ENCODE measurements at places on chromosomes 16 and 17.

- DNase-seq = no peak
Measured at GRCh38 chr16:51987519-51987918, 559.4 kb downstream of the TOX3 start.

DNA sequence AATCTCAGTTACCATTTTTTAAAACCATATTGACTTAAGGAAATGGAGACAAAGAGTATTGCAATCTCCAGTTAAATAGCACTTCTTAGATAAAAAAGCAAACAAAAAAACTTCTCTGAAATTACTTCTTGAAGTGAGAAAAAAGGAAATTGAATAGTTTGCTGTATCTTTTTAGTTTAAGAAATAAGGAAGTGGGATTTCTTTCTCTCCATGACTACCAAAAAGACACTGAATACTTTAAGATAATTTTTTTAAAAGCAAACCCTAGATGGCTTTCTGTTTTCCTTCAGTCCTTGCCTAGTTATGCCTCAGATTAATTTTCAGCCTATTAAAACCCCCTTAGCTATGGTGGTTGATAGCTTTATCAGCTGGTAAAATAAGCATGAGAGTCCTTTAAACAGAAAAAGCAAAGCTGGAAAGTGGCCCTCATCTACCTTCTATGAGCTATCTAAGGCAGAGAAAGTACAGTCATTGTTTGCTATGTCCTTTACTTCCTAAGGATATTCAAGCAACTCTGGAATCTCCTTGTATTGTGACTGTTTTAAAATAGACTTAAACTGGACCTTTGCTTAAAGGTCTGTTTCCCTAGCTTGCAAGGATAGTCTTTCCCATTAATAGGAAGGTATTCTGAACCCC lies 28.6 kb downstream of the TPPP3 start:
- no peak for DNase-seq

DNA sequence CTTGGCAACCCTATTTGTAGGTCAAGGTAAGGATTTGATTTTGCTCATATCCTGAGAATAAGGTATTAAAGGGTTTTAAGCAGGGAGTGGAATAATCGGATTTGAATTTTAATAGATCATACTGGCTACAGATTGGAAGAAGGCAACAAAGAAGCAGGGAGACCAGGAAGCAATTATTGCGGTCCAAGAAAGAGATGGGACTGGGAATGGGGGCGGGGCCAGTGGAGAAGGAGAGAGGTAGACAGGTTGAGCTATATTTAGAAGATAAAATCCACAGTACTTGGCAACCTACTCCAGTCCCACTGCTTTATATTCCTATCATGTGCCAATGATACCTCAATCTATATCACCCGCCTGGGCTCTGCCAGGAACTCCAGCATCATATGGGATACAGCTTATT lies 5.8 kb upstream of the NOL11 start:
- no peak for DNase-seq

DNA sequence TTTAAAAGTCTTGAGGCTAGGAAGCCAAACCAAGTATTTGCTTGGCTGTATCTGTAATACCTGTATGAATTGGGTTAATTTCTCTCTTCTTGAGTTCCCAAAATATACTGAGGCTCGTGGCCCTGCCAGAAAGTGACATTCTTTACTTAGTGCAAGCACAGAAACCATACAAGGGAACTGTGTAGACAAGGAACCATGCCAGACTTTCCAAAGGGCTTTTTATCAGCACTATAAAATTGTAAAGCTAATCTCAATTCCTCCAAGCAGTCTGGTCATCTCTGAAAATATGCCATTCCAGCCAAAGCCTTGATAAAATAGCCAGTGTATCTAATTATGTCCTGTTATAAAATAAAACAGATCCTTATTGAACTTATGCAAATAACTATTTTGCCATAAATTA lies 7.2 kb upstream of the CRYM start:
- no peak for DNase-seq

DNA sequence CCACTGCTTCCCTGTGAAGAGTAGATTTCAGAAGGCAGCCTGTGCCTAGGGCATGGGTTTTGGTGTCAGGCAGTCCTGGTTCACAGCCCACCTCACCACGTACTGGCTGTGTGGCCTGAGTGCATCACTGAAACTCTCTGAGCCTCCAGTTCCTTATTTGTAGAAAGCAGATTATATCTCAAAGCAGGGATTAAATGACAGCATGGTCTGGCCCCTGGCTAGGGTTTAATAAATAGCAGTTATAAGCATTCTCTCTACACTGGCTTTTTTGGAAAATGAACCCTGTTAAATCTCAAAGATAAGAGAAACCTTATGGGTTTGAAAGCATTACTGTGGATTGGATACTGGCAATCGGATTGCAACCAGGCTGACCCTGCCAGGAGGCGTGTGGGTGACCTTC lies 2.9 kb upstream of the MT1M start:
- DNase-seq = no peak

DNA sequence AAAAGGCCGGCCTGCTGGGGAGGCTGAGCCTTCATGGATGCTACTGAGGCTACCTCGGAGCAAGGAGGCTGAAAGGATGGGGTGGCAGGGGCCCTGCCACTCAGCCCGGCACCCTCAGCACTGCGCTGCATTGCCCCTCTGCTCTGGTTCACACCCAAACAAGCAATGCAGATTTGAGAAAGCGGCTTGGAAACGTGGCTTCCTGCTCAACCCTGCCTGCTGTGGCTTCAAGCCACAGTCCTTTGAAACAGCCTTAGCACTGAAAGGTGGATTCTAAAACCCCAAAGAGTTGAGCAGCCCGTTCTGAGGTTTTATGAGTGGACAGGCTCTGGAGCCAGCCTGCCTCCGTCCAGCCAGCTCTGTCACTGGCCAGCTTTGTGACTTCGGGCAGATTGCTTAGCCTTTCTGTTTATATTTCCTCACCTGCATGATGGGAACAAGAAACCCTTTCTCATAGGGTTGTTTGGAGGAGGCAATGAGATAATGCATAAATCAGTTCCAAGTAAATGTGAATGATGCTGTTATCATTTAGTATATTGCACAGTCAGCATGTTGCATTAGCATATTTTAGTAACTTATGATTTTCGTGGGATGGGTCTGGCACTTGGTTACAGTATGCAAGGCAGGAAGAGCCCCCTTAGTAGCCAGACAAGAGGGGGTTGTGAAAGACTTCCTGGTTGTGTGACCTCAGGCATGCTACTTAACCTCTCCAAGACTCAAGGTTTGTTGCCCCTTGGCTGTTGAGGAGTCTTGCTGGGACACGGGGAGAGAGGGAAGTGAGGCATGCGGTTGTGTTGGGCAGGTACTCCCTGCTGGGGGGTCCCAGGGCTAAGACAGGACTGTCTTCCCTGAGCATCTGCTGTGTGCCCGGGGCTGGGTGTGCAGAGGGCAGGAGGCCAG lies 23.6 kb downstream of the CRISPLD2 start:
- DNase-seq = no peak

DNA sequence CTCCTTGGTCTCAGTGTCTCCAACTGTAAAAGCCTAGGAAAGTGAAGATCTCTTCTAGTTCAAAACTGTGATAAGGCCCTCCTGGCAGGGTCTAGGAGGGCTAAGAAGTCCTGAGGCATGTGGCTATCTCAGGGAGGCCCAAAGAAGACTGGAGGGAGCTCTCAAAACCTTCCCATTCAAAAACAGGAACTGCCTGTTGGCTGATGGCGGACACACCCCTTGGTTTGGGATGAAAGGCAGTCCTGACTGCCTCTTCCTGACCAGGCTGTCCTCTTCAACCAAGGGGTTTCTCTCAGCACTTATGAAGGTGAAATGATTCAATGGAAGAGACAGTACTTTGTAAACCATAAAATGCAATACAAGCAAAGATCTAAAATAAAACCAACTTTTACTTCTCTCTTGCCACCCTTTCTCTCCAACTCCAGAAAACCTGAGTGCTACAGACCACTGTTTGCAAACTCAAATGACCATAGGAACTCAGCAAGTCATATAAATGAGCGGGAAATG lies 4.7 kb downstream of the ZNF764 start:
- no peak for DNase-seq

DNA sequence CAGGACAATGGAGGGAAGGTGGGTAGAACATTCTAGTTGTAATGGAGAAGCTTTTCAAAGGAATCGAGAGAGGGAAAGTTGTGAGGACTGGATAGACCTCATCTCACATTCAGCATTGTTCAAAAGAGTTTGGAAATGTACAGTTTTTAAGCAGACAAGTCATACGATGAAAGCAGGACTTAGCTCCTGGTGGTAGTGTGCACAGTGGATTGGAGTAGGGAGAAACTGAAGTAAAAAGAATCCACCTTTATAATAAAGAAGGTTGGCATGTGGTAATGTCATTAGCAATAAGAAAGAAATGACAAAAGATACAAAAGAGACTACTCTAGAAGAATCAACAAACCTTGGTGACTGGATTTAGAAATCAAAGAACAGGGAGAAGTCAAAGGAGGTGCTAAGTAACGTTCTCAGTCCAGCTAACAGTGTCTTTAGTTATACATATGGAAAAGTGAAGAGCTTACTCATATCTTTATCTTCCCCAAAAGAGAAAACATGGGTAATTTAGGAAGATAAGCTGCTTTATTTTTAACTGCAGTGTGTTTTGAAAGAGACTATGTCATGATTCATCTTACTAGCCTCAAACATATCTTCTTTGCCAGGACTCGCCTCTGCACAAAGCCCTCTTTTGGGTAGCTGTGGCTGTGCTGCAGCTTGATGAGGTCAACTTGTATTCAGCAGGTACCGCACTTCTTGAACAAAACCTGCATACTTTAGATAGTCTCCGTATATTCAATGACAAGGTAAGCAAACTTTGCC lies 18.7 kb upstream of the EVI2A start:
- no peak for DNase-seq

DNA sequence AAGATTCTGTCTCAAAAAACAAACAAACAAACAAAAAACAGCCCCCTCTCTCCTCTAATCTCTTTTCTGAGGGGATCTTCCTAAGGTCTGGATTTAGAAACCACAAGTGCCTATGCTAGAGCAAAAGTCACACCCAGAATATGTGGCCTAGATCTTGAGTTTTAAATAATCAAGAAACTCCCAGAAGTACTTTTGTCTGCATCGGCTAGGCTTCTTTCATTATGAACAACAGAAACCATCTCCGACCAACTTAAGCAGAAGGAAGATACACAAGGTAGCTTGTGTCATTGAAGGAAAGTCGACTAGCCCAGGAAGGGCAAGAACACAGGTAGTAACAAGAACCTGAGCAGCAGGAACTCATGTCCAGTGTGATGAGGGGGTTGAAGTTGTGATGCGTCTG lies 73.9 kb upstream of the KIFC3 start:
- DNase-seq = no peak

GRCh38 chr16:71230122-71230845 lies at the start of gene HYDIN:
Gene HYDIN, minus strand, starts transcription at chr16:71230722. Its CDS starts 43,827 bp downstream, at chr16:71186895.
- no peak for DNase-seq

DNA sequence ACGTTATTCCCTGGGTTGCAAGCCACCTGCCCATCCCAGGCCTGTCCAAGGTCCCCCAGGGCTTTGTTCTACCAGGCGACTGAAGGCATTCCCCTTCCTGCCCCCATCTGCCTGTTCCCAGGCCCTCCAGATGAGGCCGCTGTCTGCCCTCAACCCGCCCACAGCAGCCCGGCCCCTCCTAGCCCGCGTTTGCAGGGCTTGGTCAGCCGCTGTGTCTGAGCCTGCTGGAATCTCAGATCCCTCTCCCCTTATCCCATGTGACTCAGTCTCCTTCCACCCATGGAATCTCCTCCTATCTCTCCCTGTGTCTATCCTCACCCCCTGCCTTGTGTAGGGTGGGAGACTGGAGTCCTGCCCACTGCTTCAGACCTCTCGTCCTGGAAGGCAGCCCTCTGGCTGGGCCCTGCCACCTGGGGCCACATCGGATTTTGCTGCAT lies 186.0 kb upstream of the TNRC6C start:
- DNase-seq = peak; percentile 45

- no peak for DNase-seq
Measured at GRCh38 chr17:13563866-13564265, 37.9 kb downstream of the HS3ST3A1 start.

GRCh38 chr17:34726536-34727384 lies 147.4 kb downstream of the TMEM132E start:
- DNase-seq = no peak

DNA sequence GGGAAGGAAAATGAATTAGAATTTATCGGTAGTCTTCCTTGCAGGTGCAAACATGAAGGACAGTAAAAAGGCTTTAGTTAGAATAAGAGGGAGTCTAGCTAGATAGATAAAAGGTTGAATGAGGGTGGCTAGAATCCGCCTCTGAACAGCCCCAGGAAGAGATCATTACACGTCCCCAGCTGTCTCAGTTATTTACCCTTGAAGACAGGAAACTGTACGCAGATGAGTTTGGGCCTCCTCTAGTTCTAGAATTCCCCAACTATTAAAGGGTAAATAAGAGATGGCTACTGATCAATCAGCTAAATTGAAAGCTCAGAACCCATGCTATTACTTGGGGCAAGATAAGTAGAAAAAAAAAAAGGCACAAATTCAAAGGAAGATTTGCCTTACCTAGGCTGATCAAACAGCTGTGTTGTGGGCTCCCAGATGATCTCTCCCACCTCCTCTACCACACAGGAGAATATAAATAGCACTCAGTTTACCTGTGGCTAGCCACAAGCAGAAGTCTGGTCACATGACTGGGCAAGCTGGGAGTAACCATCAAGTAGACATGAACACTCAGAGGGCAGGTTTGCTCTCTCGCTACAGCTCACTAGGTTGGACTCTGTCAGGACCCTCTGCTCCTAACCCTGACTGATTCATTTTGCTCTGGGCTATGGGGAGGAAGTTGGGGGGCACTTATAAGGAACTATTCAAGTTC lies 17.0 kb downstream of the FAM117A start:
- no peak for DNase-seq

GRCh38 chr16:56438038-56438437 lies 12.7 kb upstream of the AMFR start:
- no peak for DNase-seq

GRCh38 chr17:38877130-38877851 lies 7.4 kb downstream of the LASP1 start:
- no peak for DNase-seq

DNA sequence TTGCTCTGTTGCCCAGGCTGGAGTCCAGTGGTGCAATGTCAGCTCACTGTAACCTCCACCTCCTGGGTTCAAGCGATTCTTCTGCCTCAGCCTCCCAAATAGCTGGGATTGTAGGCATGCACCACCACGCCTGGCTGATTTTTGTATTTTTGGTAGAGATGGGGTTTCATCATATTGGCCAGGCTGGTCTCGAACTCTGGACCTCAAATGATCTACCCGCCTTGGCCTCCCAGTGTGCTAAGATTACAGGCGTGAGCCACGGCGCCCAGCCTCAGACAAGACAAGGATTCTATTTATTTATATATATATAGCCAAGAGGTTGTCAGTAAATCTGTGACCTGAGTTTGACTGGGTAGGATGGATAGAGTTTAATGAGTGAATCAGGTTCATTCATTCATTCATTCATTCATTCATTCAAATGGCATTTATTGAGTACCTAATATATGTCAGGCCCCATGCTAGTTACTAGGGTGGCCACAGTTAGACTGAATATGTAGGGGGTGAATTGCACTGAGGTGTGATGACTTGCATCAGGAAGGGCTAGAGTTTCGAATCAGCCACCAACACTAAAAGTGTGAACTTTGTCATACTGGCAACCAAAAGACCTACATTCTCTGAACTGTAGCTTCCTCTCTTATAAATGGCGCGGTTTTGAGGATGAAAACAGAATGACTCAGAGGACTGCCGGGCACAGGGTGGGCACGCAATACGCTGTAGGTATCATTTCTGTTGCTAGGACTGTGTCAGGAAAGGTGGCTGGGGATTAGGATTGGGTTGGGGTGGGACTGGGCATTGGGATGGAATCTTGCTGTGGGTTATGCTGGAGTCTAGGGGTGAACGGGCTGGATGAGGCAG lies 37.8 kb downstream of the ITGAE start:
- no peak for DNase-seq

Data from activated T-helper 1 cell treated with anti-CD3 and anti-CD28 coated beads, Interleukin-2, amount 50 U/mL, for 16 hours (primary cell).